ENCODE measurements at places on chromosomes 6 and 20.

DNA sequence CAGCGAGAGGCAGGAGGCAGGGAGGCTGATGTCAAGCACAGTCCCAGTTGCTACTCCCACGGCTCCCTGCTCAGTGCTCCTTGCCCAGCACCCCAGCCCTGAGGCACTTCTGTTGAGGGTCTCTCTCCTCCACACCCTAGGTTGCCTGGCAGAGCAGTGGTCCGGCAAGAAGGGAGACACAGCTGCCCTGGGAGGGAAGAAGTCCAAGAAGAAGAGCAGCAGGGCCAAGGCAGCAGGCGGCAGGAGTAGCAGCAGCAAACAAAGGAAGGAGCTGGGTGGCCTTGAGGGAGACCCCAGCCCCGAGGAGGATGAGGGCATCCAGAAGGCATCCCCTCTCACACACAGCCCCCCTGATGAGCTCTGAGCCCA is 9.1 kb downstream of the CNPY3 start:
- DNase-seq = no peak

DNA sequence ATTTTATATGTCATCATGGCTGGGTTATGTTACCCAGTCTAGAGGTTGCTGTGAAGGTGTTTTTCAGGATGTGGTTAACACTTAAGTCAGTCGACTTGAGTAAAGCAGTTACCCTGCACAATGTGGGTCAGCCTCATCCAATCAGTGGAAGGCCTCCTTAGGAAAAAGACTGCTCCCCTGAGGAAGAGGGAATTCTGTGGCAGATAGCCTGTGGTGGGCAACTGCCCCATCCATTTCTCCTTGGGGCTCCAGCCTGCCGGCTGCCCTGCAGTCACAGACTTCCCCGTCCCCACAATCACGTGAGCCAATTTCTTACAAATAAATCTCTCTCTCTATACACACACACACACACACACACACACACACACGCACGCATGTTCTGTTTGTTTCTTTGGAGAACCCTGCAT is 34.5 kb upstream of the MPC1 start:
- peak; percentile 86 for DNase-seq

GRCh38 chr20:49466114-49466912 is 16.2 kb downstream of the KCNB1 start:
- no peak for DNase-seq

GRCh38 chr20:32465092-32465900 is 107.2 kb downstream of the ASXL1 start:
- no peak for DNase-seq

DNA sequence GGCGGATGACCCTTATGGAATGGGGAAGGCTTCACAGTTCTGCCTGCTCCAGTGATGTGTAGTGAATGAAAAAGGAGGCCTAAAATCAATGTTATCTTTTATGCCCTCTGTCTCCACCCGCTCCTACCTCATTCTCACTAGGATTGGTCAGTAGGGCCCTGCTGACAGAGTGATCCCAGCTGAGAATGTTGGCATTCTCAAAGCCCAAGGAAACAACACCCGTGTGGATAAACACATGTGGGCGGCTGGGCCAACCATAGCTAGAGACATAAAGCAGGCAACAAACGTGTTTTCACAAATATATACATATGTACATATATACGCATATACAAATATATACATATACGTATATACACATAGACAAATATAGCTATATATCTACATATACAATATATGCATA is 4.5 kb downstream of the RIPK1 start:
- no peak for DNase-seq

- DNase-seq = no peak
These were observed 258.7 kb downstream of the LRFN2 start for GRCh38 chr6:40328386-40328985.

DNA sequence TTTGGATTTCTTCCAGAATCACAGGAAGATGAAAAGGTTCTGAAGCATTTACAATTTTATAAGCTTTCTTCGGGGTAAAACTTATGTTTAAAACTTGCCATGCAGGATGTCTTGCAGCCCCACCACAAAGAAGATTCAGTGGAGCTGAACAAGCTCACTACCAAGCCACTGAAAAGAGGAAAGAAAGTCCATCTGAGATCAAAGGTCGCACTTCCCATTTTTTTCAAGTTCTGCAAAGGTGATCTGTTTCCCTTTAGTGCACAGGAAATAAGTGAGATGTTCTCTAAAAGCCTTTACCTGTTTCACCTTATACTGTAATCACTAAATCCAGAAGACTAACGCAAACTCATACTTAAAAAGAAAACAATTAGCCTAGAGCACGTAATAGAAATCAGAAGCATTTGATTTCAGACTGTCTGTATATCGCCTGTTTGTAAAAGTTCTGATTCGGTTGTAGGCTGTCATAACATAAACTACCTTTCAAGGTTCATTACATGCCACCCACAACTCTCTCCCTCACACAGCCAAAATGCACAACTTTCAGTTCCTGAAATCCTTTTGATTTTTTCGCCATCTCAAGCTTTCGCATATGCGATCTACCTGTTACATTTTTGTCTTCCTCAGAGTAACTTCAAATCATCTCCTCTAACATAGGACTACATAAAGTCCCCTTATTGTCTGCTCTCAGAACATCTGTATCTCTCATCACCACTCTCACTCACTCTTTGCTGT is 1.8 kb downstream of the ECHDC1 start:
- no peak for DNase-seq

DNA sequence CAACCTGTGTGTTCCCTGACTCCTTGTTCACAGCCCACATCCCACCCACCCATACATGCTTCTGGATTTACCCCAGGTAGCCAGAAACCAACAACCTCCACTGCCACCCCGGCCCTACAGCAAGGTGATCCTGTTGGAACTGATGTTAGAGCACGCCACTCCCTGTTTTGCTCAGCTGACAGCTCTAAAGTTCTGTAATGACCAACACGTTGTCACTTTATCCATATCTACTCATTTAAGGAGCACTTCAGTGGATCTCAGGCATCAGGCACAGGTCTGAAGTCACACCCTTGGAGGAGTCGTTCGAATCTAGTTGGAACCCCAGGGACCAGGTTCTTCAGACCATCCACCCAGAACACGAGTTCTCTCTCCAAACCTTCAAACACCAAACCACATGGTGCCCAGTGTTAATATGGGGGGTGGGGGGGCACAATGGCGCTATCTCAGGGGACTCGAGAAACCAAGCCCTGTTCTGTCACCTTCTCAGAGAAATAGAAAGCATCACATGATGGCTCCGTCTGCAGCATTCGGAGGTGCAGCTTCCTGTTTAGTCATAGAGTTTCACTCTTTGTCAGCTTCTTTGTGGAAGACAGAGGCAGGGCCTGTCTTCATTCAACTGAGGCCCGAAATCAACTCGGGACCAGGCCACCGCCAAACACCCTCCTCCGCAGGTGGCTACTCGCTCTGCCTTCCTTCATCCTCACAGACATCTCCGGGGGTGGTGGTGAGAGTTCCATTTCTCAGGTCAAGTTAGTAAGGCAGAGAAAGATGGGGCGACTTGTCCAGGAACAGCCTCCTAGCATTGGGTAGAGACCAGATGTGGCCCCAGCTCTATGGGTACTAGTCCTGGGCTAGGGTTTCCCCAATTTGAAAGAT is 142.2 kb downstream of the NFATC2 start:
- peak; percentile 80 for DNase-seq

DNA sequence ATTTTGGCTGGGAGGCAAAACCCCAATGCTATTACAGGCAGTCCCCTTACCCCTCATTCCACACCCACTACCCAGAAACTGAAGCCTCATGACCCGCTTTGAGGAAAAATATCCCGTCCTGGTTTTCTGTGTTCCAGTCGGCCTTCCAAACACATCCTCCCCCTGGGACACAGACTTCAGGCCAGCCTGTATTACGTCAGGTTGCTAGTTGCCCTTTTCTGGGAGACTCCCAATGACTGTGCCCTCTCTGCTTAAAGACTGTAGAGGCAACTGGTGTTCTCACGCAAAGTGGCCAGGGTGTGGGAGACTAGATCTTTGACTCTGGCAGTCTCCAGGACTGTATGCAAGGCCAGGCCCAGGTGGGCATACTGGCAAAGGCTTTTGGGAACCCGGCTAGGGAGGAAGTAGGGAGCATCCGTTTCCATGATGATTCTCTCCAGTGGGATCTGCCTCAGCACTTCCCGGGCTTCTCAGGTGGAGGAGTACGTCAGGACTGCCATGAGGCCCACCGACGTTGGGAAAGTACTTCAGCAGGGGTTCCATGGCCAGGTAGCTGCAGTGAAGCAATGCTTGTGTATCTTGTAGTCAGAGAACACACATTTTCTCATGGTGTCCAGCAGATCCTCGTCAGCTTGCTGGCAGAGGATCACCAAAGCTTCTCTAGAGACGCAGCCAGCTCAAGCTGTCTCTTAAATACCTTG is 34.9 kb downstream of the DYNLT1 start:
- no peak for DNase-seq

GRCh38 chr6:69631552-69632346 is 165.1 kb downstream of the LMBRD1 start:
- no peak for DNase-seq

DNA sequence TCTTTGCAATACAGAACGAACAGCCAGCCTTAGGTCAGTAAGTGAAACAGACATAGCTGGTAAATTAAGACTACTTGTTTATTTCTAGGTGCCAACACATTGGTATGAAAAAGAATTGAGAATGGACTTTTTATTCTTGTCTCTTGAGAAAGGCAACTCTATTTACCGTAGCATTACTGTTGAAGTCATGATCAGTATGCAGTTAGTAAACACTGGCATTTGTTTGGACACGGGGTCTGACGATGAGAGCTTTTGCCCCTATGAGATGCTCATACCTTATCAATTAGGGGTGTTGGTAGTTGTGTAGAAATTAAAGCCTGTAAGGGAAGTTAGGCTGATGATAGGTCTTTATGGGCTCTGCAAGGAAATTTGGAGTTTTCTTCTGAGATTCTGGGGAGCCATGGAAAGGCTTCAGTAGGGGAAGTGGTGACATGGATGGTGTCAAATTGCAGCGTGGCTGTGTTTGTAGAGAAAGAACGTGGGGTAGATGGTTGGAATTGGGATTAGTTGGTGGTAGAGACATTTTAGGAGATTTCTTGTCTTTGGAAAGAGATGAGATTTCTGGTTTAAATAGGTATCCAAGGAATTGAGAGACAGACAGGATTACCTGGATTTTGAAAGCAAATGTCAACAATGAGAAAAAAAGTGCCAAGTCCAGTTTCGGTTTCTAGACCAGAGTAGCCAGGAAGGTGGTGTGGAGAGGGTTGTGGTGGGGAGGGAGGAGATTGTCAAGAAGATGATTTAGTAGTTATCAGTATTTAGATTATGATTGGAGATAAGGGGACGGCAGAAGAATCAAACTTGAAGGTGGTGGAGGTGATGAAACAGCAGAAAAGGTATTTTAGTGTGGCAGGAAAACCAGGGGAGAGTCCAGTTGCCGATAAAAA is 116.6 kb downstream of the JARID2 start:
- DNase-seq = no peak

DNA sequence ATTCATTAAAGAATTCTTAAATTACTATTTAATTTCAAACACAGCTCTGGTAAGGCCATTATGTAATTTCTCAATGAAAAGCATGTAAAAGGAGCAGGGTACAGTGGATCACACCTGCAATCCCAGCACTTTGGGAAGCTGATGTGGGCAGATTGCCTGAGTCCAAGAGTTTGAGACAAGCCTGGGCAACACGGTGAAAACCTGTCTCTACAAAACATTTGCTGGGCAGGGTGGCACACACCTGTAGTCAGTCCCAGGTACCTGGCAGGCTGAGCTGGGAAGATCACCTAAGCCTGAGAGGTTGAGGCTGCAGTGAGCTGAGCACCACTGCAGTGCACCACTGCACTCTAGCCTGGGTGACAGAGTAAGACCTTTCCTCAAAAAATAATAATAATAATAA is 37.4 kb downstream of the MDN1 start:
- DNase-seq = no peak

DNA sequence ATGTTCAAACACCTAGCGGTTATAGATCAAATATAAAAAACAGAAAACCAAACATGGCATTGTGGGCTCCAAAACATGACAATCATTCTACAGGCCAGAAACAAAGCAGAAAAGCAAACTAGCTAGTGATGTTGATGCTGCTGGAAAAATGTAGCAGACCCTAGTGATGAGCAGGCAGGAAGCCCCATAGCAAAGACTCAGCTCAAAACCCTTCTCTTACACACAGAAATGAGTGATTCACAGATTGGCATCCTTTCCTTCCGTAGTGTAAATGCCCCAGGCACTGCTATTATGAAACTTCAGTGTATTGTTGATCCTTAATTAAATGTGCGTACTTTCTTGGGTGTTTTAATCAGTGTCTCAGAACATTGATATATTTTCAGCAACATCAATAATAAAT is 425.1 kb downstream of the UTRN start:
- no peak for DNase-seq

GRCh38 chr20:12289465-12289864 is 371.8 kb downstream of the BTBD3 start:
- no peak for DNase-seq

GRCh38 chr6:106547601-106548453 is 81.5 kb downstream of the RTN4IP1 start:
- no peak for DNase-seq

GRCh38 chr6:151199991-151200390 is 39.8 kb upstream of the AKAP12 start:
- DNase-seq = no peak

DNA sequence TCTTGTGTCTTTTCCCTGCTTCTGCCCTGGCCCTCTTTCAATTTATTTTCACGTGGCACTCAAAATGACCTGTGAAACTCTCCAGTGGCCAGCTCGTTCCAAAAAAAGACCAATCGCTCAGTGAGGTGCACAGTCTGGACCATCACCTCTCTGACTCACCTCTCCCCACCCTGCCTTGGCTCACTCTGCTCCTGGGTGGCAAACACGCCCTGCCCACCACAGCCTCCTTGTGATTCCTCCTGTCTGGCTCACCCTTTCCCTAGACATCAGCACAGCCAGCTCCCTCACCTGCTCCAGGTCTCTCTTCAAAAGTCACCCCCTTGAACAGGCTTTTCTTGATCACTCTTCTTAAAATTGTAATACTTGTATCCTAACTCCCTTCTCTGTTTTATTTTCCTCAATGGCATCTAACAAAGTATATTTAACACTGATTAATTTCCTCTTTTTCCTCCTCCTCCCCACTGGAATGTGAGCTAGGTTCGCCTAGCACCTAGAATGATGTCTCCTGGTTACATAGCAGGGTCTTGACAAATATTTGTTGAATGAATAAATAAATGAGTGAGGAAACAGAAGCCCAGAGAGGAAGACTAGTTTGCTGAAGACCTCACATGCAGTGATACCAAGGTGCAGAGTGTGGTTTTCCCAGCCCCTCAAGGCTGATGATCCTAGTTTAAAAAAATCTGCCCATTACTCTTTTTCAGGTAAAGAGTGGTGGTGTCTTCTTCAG is 109.0 kb downstream of the GJA10 start:
- no peak for DNase-seq

GRCh38 chr6:168126566-168127383 is 47.8 kb upstream of the FRMD1 start:
- DNase-seq = no peak

GRCh38 chr6:105363100-105363754 is 39.7 kb downstream of the PREP start:
- DNase-seq = no peak

DNA sequence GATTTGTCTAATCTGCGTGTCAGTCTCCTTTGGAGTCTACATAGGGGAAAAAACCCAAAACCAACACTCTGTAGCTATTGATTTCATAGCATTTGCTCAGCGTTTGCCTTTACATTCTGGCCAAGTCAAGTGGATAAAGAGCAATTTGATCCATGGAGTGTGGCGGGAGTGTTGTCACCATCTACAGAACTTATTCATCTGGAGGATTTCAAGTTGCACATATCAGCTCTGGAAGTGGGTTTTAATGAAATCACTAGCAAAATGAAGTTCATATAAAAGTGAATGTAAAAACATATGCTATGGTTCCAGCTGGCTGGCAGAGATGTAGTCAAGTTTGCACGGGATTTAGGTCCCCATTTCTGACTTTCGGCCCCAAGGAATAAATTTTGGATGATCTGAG is 219.7 kb upstream of the SUPT3H start:
- DNase-seq = no peak
